LoVo (cell line): ENCODE measurements at places on chromosomes 6 and 20.
A peak's percentile ranks its signal among the peaks of the same experiment; 100 is the strongest.

DNA sequence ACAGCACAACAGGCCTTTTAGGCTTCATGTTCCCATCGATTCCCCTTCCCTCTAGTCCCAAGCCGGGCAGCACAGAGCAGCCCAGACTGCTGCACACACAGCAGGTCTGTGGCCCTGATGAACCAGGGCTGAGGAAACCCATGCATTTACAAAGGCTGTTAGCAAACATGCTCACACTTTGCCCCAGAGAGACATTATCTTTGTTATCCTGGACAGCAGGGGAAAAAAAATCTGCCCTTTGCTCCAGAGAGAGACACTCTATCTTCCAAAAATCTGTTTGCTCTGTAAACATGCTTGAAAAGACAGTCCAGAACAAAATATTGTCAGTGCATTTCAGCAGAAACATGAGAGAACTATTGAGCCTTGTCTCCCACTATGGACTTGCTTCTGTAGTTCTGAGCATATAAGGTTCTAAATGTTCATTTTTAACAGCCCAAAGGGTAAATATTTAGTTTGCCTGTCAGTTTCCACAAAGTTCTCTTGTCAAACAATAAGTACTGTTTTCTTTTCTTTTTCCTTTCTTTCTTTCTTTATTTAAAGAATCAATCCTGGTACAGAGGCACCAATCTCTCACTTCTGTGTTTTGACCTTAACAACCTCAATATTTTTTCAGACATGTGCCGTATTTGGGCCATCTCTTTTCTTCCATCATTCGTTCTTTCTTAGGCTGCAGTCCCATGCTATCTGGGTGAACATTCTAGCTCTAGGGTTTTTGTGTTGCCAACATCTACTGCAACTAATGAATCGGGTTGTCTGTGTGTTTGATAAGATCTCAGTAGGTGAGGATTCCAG, 468.0 kb downstream of the EPM2A start:
- no peak for DNase-seq

- DNase-seq, result no peak
Measured at GRCh38 chr6:96014846-96015517, 792 bp upstream of the FUT9 start.

DNA sequence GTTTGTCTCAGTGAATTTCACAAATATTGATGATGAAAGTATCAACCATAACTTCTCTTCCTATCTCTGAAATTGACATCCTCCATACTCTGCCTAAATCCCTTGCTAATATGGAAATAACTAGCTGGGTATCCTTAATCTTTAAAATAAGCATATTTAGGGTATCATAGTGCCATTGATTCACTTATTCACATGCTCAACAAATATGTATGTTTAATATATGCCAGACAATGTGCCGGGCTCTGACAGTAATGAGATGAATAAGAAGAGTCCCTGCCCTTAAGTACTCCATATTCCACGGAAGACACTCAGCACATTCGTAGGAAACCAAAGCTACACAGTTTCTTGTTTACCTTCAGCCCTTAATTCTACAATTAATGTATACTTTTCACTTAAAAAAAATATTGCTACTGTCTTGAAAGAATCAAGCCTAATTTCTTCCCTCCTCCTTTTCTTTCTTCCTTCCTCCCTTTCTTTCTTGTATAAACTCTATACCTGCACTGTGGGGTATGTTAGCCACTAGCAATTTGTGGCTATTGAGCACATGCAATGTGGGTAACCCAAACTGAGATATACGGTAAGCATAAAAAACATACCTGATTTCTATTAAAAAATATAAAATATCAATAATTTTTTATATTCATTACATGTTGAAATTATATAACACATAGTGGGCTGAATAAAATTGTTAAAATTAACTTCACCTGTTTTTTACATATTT, 42.8 kb upstream of the STXBP5 start:
- no peak for DNase-seq

- DNase-seq, result peak; percentile 19
Measured at GRCh38 chr20:59994697-59995122, 36.5 kb downstream of the CDH26 start.

DNA sequence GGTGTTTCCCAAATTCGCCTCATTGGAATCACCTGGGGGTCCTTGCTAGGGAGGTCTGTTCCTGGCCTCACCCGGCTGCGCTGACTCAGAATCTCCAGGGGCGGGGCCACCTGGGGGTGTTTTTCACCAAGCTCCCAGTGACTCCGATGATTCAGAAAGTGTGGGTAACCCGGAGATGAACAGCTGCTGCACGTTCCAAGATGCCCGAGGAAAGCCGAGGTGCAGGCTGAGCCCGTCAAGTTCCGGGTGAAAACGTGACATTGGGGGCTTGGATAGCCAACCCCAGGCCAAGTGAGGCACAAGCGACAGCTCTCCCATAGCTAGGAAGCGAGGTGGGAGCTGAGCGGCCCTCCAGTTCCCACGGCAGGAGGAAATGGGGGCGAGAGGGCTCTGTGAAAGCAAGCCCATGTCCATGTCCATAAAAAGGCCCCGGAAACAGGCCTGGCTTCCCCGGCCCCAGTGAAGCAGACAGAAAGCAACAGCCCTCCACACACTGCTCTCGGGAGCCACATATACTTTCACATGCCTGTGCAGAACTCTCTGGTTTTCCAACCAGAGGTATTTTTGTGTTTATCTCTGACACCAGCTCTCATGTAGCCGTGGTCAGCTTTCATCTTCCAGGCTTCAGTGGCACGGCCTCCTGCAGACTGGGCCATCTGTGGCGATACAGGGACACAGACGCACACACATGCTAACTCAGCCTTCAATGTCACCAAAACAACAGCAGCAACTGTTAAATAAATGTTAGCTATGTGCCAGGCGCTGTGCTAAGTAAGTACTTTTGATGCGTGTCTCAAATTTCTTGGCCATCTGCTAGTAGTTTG, 90.7 kb upstream of the CCDC28A start:
- no peak for DNase-seq

DNA sequence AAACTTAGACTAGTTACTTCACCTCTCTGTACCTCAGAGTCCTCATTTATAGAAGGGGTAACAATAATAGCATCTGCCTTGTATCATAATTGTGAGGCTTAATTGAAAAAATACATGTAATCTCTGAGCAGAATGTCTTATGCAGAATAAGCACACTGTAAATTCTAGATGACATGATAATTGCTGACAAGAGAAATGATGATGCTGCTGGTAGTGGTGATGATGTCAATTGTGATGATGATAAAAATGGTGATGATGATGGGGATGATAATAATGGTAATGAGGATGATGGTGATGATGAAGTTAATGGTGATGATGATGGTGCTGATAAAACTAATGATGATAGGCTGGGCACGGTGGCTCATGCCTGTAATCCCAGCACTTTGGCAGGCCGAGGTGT, 346.1 kb upstream of the CDH4 start:
- no peak for DNase-seq

DNA sequence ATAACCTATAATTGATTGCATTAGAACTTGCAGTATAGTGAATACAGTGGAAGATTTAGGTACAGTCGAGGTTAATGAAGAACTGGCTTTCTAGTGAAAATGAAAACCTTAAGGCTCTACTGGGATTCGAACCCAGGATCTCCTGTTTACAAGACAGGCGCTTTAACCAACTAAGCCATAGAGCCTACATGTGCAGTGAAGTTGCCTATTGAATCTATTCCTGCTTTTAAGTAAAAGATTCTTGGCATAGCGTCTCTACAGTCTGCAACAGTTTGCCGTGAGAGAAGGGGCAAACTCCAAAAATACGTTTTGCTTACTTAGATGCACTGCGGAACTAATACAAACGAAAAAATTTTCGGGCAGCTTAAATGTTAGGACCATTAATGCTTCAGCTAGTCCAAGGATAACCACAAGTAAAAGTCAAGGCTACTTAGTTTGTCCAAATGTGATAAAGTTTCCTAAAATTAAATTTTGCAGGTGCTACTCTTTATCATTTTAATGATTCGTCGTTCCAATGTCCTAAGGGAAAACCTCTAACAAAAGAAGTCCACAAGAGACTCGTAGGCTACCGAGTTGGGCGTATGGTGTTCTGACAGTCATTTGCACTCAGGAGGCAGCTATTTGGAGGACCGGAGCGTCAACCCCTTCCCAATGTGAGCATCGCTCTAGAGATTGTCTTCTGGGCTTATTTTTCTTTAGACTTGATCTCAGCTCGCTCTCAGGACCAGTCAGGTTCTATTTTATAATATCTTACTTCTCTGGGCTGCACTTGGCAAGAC, 31.3 kb upstream of the ZSCAN23 start:
- peak; percentile 57 for DNase-seq

DNA sequence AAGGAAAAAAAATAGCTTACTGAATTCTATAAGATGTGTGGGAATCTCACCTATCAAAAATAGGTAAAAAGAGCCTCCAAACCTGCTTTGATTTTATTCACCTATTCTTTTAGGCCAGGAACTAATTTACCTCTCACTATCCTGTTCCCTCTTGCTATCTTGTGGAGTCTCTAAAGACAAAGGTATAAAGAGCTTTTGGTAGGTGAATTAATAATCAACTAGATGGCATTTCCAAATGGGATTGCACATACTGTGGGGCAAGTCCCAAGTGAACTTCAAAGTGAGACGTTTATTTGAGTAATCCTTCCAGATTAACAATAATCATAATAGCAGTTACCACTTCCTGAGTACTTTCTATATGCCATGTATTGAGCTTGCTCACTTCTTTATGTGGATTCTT, 2.8 kb downstream of the FAM8A1 start:
- no peak for DNase-seq
